ENCODE measurements at places on chromosomes 13 and 19.
A peak's percentile ranks its signal among the peaks of the same experiment; 100 is the strongest.

- no peak for DNase-seq
Observed at GRCh38 chr19:35294859-35295791, 3.2 kb downstream of the MAG start.

DNA sequence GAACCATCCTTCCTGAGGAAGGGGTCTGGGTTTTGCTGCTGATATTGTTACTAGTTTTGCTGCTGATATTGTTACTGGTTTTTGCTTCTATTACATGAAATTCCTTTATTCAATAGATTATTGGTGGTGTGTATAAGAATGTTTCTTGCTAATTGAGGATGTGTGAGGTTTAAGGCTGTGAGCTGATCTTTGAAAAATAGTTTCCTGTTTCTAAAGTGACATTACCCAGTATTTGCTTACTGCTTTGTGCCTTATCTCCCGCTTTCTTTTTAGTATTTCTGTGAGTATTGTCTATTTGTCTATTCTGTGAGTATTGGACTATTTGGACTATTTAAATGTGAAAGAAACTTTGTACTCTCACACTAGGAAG lies 38.2 kb upstream of the C1QTNF9 start:
- DNase-seq = no peak

DNA sequence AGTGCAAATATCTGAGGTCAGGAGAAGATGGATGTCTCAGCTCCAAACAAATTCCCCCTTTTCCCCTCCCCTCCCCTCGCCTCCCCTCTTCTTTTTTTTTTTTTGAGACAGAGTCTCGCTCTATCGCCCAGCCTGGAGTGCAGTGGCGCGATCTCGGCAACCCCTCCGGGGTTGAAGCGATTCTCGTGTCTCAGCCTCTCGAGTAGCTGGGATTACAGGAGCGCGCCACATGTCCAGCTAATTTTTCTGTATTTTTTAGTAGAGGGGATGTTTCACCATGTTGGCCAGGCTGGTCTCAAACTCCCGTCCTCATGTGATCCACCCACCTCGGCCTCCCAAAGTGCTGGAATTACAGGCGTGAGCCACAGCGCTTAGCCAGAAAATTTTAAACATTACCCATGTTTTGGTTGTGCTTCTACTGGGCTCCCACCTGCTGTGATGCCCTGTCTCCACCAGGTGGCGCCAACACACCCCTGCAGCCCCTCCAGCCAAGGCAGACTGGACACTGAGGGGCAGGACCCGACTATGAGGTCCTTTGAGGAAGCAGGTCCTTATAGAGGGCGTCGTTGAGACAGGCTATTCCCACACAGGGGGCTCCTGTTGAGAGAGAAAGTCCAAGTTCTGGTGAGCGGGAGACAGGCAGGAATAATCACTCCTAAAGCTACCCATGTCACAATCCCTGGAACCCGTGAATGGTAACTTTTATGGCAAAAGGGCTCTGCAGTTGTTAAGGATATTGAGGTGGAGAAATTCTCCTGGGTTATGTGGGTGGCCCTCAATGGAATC lies 6.3 kb downstream of the ERICH4 start:
- peak; percentile 42 for DNase-seq

DNA sequence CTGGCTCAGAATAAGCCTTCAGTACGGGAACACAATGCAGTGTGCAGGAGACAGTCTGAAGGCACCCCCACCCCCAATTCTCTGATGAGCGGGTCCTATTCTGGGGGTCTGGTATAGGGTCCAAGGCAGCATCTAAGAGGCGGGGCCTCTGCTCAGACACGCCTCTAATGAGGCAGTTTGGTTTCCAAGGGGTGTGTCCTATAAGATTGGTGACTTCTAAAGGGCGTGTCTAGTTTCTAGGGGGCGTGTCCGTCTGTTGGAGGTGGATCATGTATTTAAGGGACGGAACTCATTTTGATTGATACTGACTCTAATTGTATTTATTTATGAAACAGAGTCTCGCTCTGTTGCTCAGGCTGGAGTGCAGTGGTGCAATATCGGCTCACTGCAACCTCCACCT lies 8.7 kb downstream of the FIZ1 start:
- no peak for DNase-seq

- DNase-seq = no peak
Observed at GRCh38 chr13:99677116-99677951, 176.1 kb downstream of the TM9SF2 start.

- DNase-seq = no peak
Observed at GRCh38 chr19:34393629-34394028, 10.6 kb upstream of the PDCD2L start.

DNA sequence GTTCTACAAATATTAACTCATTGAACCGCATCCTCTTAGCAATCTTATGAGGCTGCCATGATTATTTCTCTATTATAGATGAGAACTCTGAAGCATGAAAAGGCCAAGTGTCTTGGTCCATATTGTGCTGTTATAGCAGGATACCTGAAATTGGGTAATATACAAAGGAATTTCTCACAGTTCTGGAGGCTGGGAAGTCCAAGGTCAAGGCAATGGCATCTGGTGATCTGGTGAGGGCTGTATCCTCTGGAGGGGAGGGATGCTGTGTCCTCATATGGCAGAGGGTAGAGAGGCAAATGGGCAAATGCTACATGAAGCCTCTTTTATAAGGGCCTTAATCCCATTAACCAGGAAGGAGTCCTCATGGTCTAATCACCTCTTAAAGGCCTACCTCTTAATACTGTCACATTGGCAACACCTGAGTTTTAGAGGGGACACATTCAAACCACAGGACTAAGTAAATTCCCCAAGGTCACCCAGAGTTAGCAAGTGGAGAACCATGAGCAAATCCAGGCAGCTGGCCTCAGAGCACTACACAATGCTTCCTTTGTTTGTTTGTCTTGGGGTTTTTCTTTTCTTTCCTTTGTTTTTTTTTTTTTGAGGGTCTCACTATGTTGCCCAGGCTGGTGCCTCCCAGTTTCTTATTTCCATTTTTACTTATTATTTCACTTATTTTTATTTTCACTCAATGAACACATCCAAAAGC lies 55.9 kb upstream of the LATS2 start:
- DNase-seq = no peak

DNA sequence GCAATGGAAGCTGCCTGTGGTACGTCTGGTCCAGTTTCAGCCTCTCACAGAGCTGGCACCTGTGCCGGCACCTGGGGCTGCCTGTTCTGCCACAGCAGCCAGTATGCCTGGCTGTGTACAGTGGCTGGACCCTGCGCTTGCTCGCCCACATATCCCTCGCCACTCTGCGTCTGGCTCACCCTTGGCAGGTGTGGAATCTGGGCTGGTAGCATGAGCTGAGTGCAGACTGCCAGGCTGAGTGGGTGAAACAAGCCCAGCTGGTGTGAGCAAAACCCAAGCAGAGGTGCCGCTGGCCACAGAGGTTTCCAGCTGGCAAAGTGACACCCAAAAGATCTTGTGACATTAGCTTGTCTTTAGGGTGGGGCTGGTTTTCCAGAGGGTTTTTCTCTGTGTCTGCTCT lies 80.7 kb downstream of the ING1 start:
- no peak for DNase-seq

GRCh38 chr19:7648265-7649014 lies 11.5 kb downstream of the STXBP2 start:
- DNase-seq = no peak

DNA sequence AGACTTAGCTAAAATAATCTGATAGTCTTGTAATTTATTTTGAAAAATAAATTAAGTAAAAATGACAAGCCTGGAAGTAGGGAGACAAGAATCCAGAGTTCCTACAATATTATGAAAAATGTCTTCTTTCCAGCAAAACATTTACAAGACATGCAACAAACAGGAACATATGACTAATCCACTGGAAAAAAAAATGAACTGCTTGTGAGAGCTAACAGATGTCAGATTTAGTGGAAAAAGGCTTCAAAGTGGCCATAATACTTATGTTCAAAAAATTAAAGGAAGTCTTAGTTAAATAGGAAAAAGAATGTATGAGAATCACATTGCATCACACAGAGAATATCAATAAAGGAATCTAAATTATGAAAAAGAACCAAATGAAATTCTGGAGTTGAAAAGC lies 2082.0 kb upstream of the PCDH20 start:
- no peak for DNase-seq

GRCh38 chr13:22256111-22256639 lies 585.3 kb downstream of the FGF9 start:
- no peak for DNase-seq

DNA sequence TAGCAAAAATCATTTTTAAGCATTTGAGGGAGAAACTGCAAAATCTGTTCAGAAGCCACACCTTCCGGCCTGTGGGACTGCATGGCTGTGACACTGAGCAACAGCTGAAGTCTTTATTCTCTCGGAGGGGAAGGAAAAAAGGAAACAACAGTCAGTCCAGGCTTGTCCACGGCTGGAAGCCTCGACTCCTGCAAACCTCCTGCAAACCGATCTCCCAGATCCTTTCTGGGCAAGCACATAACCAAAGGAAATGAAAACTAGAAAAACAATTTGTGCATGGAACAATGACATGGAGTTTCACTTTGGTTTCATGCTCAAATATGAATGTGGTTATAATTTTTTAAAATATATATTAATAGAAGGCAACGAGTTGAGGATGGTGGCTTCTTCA lies 1.0 kb downstream of the COL4A1 start:
- no peak for DNase-seq

GRCh38 chr13:39859898-39860297 lies 204.4 kb downstream of the COG6 start:
- DNase-seq = no peak

- DNase-seq = no peak
Observed at GRCh38 chr13:52356327-52356726, 49.6 kb downstream of the THSD1 start.

DNA sequence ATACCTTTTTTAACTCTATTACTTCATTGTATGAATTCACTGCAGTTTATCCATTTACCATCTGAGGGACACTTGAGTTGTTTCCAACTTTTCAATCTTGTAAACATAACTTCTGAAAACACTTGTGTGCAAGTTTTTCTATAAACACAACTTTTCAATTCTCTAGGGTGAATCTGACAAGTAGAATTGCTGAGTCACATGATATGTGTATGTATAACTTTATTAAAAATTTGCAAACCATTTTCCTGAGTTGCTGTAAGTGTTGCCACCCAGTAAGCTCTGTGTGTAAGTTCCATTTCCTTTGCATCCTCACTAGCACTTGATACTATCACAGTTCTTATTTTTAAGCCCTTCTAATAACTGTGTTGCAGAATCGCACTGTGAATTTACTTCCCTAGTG lies 1415.6 kb upstream of the ATXN8OS start:
- DNase-seq = no peak

- DNase-seq = no peak
Observed at GRCh38 chr13:47843005-47843404, 158.1 kb downstream of the SUCLA2 start.

- peak; percentile 26 for DNase-seq
Observed at GRCh38 chr19:49017666-49018351, 918 bp upstream of the LHB start.

- no peak for DNase-seq
Observed at GRCh38 chr13:21913010-21913409, 242.1 kb downstream of the FGF9 start.

DNA sequence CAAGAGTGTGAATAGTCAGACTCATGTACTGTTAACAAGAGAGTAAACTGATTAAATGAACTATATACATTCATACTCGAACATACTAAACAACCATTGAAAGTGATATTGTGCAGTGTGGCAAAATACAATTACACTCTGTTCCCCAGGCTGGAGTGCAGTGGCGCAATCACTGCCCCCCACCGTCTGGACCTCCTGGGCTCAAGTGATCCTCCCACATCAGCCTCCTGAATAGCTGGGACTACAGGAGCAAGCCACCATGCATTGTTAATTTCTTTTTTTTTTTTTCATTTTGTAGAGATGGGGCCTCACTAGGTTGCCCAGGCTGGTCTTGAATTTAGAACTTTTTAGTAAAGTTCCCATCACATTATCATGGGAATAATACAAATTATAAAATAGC lies 77.3 kb upstream of the LSM14A start:
- no peak for DNase-seq

GRCh38 chr19:49020342-49020741 lies 3.5 kb upstream of the LHB start:
- DNase-seq = no peak

- DNase-seq = no peak
Observed at GRCh38 chr13:23644527-23645138, 74.4 kb downstream of the TNFRSF19 start.

- DNase-seq = peak; percentile 57
Observed at GRCh38 chr19:45677351-45678230, 9.6 kb downstream of the GIPR start.

GRCh38 chr13:92303428-92303827 lies 905.0 kb downstream of the GPC5 start:
- no peak for DNase-seq

GRCh38 chr19:54133312-54133956 lies 4.1 kb upstream of the CNOT3 start:
- no peak for DNase-seq

GRCh38 chr19:45878043-45878794 lies 7.7 kb downstream of the IRF2BP1 start:
- no peak for DNase-seq

DNA sequence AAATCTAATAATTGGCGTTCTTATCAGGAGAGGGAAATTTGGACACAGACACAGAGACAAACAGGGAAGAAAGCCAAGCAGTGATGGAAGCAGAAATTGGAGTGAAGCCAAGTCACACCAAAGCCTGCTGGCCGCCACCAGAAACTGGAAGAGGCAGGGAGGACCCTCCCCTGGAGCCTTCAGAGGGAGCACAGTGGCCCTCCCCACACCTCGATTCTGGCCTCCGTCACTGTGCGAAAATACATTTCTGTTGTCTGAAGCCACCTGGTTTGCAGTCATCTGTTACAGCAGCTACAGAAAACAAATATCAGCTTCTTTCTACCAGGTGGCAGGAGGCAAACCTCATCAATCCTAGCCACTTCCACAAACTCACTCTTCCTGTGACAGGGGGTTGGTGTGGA lies 8.3 kb upstream of the TLE6 start:
- no peak for DNase-seq

- DNase-seq = no peak
Observed at GRCh38 chr19:46381346-46381745, 32.0 kb downstream of the CCDC8 start.

- DNase-seq = peak; percentile 2
Observed at GRCh38 chr13:75326173-75327134, 155.5 kb downstream of the TBC1D4 start.

- no peak for DNase-seq
Observed at GRCh38 chr19:38596057-38596981, 21.4 kb downstream of the MAP4K1 start.

DNA sequence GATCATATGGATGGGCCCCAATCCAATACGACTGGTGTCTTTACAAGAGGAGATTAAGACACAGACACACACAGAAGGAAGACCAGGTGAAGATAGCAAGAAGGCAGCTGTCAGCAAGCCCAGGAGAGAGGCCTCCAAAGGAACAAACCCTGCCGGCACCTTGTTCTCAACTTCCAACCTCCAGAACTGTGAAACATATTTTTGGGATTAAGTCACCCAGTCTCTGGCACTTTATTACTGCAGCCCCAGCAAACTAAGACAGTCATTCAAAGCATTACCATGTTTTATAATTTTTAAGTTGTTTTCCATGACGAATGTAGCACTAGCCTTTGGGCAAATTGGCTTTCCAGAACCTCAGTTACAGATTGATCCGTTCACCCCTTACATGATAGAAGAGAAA lies 11.3 kb downstream of the STARD13 start:
- DNase-seq = no peak
